SW 1271 (cell line): ENCODE measurements at places on chromosomes 4 and X.

DNA sequence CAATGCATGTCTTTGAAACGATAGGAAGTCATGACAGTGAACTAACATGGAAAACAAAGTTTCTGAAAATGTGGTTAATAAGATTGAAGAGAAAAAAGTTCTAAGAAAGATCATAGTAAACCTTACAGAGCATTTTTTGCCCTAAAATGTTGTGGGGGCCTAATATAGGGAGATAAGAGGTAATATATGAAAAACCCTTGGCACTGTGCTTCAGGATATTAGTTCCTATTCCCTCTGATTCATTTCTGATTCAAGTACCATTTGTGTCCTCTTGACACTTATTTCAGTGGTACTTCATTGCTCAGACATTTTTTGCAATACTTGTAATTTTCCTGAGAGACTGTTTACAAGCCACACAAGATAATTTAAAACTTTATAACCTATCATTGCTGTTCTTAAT, 35.1 kb downstream of the PAQR3 start:
- DNase-seq: no peak

DNA sequence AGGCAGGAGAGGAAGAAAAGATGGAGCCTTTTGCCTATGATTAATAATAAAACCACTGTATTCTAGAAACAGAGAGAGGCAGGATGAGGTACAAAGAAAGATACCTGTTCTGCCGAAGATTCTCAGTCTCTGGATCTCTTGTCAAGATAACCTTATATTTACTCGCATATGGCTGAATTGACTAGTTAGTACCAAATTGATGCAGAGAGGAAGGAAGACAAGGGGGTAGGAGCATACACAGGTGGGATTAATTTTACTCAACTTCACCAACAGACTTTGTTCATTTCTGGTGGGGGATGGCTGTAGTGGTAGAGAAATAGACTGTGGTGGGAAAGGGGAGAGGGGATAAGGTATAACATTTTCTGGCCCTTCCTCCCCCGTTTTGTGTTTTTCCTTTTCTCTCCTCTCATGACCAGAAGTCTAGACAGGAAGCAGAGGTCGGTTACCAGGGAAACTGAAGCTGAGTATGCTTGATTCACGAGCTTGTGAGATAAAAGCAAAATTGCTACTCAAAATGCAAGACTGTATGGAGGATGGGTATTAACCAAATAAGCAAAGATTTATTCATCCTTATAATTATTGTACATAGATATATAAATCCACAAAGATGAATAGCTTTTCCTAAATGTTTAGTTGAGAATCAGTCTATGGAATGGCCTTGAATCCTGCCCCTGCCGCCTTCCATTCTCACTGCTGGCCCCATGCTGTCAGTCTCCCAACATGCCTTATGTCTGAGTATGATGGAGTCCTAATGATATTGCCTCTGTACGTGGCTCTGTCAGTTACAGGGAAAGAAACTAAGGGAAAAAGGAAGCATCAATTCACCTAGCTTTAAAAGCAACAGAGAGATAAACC, 17.8 kb upstream of the PAGE2B start:
- DNase-seq: no peak

DNA sequence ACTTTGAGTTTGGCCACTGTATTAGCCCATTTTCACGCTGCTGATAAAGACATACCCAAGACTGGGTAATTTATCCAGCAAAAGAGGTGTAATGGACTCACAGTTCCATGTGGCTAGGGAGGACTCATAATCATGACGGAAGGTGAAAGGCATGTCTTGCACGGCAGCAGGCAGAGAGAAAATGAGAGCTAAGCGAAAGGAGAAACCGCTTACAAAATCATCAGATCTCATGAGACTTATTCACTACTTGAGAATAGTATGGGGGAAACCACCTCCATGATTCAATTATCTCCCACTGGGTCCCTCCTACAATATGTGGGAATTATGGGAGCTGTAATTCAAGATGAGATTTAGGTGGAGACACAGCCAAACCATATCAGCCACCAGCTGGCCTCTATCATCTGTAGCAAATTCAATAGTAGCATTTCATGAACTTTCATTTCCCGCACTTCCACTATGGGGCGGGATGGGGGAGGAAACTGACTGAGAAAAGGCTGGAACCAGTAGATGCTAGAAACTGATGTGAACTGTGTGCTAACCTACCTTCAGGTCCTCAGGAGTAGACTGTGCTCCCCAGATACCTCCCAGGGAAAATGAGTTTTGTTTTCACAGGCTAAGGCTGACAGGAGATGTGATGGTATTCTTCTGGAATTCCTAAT, 35.3 kb upstream of the LGI2 start:
- no peak for DNase-seq

- no peak for DNase-seq
These were observed 131.8 kb upstream of the MAD2L1 start for GRCh38 chr4:120198411-120198810.

DNA sequence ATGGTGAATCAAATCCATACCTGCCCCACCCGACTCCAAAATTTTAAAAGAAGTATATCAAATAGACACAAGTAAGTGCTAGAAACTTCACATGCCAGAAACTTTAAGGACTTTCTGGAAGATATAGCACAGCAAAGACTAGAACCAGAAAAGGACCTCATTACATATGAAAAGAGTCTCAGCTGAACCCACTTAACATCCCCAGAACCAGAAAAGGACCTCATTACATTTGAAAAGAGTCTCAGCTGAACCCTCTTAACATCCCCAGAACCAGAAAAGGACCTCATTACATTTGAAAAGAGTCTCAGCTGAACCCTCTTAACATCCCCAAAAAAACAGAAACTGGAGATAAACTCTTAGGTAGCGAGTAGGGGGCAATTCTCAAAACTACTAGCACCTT, 32.3 kb downstream of the STPG2 start:
- DNase-seq: no peak

DNA sequence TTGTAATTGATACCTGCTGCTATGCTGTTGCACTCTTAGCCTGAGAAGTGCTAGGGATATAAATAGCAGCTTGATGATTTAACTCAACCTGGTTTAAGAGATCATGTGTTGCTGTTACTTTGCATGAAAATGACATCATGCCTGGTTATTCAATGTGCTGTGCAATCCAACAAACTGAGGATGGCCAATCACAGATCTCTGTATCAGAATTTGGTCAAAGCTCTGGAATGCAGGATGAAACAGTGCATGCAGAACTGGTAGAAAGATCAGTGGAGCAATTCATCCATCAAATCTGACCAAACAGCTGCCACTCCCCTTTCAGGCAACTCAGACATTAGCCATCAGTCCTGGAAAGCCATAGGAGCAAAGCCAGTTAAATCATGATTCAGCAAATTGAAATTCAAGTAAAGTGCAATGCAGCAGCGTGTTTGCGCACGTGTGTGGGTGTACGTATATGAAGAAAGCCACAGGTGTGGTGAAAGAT, 160.3 kb upstream of the RASGEF1B start:
- DNase-seq: no peak

DNA sequence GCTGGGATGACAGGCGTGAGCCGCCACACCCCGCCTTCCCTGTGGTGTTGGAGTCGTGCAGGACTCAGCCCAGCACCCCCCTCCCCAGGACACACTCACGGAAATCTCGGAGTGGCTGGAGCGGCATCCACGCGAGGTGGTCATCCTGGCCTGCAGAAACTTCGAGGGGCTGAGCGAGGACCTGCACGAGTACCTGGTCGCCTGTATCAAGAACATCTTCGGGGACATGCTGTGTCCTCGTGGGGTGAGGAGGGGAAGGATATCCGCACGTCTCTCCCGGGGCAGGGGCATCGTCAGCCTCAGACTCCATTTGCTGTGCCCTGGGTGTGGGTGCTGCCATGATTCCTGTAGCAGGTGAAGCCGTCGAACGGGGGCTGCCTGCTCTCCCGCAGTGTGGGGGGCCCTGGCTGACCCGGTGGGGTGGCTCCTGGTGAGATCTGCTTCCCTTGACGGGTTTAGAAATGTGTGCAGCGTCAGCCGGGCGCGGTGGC, 10.3 kb downstream of the PLCXD1 start:
- DNase-seq: no peak

- DNase-seq: no peak
These were observed 136.5 kb downstream of the RTL3 start for GRCh38 chrX:78522601-78523000.

DNA sequence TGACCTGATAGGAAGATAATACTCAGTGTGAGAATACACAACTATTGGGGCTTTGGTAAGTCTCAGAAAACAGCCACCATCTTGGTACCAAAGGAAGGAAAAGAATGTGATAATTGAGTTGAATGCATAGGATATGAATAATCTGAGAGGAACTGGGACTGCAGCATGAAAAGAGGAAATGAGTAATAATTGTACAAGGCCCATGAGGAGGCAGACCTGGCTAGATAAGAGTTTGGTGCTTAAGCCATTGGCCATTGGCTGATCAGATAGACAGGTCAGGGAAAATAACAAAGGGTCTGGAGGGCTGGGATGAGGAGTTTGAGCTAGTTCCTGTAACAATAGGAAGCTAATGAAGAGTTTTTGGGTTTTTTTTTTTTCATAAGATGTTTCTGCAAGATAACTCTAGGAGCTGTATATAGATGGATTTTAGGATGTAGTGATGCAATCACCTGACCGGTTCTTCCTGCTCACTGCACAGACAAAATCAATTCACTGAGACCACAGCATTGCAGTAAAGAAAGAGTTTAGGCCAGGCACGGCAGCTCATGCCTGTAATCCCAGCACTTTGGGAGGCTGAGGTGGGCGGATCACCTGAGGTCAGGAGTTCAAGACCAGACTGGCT, 5.3 kb upstream of the TRMT2B start:
- peak; percentile 64 for DNase-seq

DNA sequence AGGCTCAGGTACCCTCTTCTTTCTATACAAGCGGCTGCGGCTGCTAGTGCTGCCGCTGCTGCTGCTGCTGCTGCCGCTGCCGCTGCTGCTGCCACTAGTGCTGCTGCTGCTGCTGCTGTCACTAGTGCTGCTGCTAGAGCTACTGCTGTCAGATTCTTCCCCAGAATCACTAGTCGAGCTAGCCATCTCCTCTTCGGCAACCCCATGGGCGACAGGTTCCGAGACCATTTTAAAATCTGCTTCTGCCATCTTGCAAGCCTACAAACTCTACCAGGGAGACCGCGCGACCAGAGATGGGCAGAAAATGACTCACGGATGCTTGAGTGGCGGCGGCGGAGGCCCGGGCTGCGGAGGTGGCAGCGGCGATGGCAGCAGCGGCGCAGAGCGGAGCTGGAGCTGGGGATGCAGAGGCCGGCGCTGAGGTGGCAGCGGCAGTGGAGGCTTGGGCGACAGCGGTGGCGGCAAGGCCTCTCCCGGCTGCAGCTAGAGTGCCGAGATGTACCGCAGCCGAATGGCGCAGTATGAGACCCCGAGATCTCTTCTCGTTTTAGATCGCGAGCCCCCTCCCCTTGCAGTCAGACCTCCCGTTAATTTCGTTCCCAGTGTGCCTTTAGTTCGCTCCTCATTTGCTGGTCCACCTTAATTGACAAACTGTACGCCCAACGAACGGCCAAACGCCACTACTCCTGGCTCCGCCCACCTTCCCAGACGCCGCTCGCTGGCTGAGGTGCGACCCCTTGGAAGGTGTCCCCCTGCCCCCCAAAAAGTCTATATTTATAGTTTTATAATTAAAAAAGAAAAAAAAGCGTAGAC, at the start of gene NAP1L3:
TSS of gene NAP1L3 (minus strand) at position 523 of the 813 bp plus-strand sequence. CDS start at position 249, 274 bp downstream.
- DNase-seq: no peak

GRCh38 chrX:72105436-72105835, 26.3 kb downstream of the RTL5 start:
- DNase-seq: no peak

DNA sequence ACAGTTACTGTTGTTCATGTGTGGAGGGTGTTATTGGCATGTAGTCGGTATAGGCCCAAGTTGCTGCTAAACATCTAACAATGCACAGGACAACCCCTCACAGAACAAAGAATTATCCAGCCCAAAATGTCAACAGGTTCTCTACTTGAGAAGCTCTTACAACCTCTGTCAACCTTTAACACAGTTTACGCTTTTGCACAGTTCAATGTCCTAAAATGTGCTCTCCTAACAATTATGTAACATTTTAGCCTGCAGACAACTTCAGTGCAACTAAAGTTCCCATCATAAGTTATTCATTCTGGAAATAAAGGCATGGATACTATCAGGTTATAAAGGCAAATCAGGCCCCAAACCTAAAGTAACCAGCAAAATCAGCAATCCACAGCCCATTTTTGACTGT, 66.2 kb downstream of the ASB9 start:
- no peak for DNase-seq

DNA sequence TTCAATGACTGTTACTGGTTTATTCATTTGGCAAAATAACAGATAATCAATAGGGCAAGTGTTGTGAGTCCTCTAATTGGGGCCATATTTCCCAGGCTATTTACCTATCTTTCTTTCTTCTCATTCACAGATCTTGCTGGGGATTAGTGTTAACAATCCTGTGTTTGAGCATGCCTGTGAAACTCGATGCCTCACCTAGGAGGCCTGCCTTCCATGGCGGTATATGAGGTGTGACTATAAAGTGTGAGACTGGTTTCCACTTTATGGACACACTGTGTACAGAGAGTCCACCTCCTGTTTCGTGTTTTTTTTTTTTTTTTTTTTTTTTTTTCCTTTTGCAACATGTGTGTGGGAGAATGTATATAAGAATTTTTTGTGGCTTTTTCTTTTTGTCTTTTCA, 199.3 kb downstream of the BMPR1B start:
- DNase-seq: no peak

DNA sequence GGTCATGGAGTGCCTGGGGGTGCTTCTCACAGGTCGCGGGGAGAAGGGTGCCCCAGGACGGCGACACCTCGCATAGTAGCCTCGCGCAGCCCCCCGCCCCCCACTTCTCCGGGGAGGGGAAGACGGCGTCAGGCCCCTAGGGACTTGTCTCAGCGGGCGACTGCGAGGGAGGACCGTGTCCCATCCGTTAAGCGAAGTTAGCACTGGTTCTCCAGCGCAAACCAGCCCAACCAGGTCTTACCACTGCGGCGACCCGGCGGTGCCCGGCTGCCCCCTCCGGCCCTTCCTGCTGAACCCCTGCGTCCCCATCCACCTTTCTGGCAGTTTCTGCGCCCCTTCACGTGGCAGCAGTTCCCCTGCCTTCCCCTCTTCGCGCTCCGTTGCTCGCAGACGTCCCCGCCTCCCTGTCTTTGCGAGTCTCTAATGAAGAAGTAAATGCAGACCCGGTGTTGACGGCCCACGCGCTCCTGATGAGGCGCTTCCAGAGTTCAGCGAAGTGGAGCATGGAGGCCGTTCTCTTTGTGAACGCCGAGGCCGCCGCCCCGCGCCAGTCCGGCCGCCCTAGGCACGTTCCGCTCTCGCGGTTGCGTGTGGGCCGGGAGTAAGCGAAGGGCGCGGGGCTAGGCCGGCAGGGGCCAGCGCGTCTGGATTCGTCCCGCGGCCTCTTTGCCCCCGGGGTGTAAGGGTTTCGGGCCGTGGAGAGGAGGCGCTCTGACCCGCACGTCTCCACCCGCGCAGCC, 3.0 kb downstream of the SLIT2 start:
- DNase-seq: no peak

DNA sequence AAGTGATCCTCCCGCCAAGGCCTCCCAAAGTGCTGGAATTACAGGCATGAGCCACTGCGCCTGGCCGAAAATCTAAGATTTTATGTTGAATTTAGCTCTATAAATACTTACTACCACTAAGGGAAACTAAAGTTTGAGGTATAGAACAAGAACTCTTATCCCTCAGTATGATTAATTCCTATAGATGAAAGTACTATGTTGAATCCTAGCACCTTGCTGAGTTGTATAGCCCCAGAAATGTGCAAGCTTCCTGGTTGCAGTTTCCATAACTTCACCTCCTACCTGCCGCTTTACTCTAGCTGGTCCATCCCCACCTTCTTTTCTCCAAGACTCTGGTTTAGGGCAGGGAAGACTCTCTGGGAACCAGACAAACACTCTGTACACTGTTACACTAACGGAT, 11.8 kb upstream of the TSPAN5 start:
- no peak for DNase-seq

- DNase-seq: no peak
These were observed 21.6 kb downstream of the GPRASP1 start for GRCh38 chrX:102672856-102673255.

- DNase-seq: no peak
These were observed 33.8 kb upstream of the ADRA2C start for GRCh38 chr4:3732076-3733028.
